Cardiac septum (tissue), 1 donor: ENCODE measurements at places on chromosomes 11 and 22.

- peak; percentile 92 for DNase-seq
Observed at GRCh38 chr11:61816736-61817455, at the start of gene FADS1. TSS of gene FADS1 (minus strand) at chr11:61817003. CDS start at chr11:61816929, 74 bp downstream.

DNA sequence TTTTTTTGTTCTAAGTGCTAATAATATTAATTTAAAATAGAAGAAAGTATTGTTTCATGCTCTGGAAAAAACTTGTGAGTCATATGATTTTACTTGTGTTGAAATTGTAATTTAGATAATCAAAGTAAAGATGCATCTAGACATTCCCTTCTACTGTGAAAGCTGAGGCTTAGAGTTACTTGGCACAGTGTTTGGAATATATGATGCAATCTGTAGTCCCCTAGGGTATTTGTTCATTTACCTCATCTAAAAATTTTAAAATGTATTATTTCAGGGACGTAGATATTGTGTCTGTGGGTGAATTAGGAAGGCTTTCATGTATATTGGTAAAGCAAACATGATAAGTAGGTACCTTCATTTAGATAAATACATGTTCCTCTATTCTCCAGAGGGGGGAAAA lies 793.5 kb upstream of the CNTN5 start:
- DNase-seq = no peak

DNA sequence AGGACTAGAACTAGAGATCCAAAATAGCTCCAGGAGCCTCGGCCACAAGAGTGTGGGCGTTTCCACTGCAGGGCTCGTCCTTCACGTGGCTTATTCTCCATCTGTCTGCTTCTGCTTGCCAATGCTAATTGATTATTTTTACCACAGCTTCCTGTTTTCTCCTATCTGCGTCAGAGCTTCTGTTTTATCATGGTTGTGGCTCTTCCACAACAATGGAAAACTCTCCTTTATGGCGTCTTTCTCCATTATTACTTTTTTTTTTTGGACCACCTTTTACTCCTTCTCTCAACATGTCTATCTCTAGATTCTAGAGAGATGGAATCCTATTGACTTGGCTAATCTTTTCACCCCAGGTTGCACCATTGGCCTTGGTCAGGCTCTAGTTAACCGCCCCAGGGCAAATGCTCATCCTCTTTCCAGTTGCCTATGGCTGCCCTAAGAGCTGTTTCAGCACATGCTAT lies 25.9 kb downstream of the CAT start:
- DNase-seq = no peak

DNA sequence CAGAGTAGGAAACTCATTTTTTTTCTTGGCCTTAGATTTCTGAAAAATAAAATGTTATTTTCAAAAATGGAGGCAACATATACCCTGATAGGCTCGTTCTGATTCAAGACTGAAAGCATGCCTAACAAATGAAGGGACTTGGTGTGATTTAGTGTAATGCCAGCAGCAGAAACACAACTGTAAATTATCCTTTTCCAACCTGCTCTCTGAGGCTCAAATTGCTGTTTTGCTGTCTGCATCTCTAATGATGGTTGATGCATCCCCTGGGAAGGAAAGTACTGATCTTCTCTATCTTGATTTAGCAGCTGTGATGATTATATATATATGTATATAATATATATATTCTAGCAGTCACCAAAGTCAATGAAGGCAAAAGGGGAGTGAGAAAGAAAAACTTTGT lies 537.2 kb upstream of the API5 start:
- DNase-seq = no peak

- peak; percentile 83 for DNase-seq
Observed at GRCh38 chr11:1336836-1337646, 27.6 kb upstream of the TOLLIP start.

- no peak for DNase-seq
Observed at GRCh38 chr22:17829695-17830042, 55.4 kb upstream of the BID start.

DNA sequence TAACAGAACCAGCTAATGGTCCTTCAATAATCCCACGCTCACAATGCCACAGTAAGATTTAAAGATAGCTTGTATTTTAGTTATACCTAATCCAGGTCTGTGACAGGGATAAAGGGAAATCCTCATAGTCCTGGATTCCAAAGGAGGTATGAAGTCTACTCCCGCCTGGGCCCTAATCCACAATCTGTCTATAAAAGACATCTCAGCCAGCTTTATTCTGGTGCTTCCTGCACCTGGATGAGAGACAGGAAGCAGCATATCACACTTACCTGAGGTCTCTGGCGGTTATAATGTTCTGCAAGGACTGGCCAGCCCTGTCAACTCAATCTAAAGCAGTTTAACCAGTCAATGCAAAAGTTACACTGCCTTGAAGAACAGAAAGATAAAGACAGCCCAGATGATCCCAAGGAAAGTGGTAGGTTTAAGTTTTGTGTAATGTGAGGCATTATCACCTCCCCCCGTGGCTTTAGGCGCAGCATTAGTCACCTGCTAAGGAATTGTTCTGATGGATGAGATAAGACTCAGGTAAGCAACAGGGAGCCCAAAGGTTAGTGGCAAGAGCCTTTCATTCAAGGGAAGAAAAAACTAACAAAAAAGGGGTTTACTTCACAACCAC lies 57.6 kb downstream of the PLEKHA7 start:
- no peak for DNase-seq

GRCh38 chr11:128701086-128701485 lies 7.2 kb downstream of the FLI1 start:
- DNase-seq = no peak

DNA sequence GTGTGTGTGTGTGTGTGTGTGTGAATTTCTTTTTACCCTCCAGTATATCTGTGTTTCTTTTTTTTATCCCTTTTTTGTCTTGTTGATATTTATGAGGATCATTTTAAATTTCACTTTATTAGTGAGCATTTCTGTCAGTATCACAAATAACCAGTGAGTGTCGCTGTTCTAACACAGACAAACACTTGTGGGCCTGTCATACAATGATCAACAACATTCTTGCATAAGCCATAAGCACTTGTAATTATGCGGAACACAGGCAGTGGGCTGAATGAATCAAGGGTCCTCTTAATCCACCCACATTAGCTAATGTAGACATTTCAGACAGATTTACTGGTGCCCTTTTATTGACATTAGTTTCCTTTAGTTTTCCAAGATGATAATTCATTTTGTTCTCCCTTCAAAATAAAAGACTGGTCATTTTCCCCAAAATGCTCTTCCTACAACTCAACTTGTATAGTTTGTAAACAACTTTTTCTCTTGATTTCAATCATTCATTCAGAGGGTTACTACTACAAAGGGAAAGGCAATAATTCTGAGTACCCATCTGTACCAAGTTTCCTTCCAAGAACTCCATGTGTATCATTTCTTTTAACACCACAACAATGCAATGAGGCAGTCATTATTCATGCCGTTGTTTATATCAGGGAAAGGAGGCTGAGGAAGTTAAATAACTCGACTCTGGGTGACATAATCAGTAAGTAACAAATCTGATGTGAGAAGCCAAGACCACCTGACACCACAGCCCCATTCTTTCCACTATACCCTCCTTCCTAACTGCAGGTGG lies 34.5 kb upstream of the ANO3 start:
- DNase-seq = no peak

DNA sequence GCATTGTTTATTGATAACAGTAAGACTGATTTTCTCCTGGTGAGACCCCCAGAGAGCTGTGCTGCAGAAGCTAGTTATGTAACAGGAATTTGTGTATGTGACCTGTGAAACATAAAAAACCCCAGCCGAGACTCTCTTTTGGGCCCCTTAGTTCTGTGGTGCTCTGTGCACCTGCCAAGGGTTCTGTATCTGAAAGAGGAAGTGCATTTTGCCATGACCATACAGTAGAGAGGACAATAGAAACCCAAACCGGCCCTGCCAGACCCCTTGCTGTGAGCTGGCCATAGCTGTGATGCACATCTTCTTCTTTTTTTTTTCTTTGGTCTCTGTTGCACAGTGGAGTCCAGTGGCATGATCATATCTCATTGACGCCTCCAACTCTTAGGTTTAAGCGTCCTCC lies 31.4 kb upstream of the APOL5 start:
- DNase-seq = no peak

DNA sequence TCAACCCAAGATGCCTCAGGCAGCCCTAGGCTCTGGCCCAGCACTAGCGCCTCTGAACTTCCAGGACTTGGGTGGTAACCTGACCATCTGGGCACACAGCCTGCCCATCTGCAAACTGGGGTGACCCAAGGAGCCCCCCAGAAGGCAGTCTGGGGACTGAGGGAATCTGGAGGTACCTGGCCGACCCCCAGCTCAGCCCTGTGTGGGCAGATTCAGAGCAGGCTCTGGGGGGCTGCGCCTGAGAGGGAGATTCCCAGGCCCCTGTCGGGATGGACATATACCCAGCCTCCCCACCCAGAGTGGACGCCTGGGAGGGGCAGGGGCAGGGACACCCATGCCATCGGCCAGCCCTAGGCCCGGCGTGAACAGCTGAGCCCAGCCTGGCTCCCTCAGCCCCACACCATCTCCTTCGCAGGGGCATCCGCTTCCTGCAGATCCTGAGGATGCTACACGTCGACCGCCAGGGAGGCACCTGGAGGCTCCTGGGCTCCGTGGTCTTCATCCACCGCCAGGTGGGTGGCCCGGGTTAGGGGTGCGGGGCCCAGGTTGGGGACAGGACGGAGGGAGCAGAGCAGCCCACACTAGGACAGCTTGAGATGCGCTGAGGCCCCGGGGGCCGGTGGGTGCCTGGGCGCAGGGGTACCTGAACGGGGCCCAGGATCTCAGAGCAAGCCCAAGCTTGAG lies 126.9 kb downstream of the KCNQ1 start:
- no peak for DNase-seq

DNA sequence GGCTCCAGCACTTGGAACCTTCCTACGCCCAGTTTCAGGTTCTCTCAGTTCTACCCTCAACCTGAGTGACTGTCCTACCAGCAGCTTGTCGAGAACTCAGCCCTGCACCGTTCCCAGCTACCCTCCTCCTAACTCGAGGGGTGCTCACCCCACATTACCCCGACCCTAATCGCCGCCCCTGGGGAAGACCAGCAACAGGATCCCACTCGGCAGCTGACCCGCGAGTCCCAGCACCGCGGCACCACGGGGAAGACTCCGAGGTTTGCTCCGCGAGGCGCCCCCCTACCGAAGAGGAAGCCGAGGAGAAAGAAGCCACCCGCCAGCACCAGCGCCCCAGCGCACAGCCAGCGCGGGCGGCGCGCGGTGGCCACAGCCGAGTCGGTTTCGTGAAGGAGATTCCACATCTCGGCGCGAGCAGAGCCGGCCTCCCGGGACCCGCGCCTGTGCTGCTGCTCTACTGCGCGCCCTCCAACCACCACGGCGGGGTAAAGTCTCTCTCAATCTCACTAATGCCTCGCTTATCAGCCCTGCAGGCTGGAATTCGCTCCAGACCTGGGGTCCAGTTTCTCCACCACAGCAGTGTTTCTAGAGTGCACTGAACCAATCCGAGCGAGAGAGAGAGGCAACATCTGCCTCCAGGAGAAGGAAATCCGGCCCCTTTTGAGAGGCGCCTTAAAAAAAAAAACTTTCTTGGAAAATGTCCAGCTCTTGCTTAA lies at the start of gene FOLH1:
TSS of gene FOLH1 (minus strand) at position 597 of the 716 bp plus-strand sequence. CDS start at position 404, 193 bp downstream.
- no peak for DNase-seq

GRCh38 chr11:83147895-83148294 lies 9.0 kb upstream of the PCF11 start:
- DNase-seq = no peak

DNA sequence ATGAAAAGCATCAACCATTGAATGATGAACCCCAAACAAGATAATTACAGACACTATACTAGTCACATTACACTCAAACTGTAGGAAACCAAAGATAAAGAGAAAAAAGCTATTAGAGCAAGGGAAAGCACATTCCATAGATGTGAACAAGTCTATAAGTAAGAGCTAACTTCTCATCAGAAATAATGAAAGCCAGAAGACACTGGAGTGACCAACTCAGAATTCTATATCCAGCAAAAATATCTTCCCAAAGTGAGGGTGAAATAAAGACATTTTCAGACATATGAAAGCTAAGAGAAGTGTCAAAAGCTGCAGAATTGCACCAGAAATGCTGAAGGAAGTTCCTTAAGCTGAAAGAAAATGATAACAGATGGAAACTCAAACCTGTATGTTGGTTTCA lies 17.3 kb downstream of the FCHSD2 start:
- DNase-seq = no peak

DNA sequence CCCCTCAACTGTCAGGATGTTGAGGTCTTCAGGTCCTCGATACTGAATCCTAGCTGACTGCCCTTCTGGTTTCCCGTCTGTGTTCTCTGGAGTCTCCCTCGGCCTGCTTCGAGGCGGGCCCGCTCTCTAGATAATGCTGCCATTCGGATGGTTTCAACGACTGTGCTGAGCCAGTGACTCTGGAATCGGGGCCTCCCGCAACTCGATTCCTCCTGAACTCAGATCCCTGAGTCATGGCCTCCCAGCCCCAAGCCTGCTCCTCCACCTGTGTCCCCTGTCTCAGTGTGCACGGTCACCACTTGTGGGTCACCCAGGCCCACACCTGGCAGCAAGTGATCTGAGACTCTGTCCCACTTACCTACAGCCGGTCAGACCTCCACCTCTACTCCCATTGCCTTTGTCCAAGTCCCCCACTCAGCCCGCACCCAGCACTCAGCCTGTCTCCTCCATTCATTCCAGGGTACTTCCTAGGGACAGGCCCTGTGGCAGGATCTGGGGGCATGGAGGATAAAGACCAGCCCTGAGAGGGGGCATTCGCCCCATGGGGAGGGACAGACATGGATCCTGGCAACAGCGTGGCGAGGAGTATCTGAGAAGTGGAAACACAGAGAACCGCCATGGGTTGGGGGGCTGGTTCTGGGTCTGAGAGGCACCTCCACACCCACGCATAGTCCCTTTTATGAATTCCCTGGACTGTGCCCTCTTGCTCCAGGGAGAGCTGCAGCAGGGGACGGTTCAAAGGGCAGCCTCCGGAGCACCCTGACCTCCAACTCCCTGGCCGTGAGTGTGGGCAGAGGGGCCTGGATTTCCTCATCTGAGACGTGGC lies 14.3 kb downstream of the MPST start:
- DNase-seq = no peak

- no peak for DNase-seq
Observed at GRCh38 chr22:40919446-40919845, 31.7 kb upstream of the RBX1 start.

- DNase-seq = peak; percentile 55
Observed at GRCh38 chr11:116697639-116698038, 75.1 kb downstream of the BUD13 start.

DNA sequence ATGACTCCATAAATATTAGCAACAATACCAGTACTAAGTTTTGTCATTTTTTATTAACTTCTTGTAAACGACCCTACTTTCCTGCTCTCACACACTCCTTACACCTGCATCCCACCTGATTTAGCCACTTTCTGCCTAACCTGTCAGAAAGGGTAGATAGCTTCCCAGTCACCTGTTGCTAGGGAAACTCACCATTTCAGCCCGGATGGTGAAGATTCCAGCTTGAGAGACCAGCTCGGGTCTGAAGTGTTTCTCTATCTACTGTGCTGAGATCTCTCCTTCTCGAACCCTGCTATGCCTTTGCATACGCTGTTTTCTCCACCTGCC lies at the start of gene PARVG:
TSS of gene PARVG (plus strand) at position 220 of the 327 bp plus-strand sequence. CDS start 2,405 bp downstream, outside the sequence.
- DNase-seq = no peak
